ENCODE measurements at places on chromosomes 6 and 20.

DNA sequence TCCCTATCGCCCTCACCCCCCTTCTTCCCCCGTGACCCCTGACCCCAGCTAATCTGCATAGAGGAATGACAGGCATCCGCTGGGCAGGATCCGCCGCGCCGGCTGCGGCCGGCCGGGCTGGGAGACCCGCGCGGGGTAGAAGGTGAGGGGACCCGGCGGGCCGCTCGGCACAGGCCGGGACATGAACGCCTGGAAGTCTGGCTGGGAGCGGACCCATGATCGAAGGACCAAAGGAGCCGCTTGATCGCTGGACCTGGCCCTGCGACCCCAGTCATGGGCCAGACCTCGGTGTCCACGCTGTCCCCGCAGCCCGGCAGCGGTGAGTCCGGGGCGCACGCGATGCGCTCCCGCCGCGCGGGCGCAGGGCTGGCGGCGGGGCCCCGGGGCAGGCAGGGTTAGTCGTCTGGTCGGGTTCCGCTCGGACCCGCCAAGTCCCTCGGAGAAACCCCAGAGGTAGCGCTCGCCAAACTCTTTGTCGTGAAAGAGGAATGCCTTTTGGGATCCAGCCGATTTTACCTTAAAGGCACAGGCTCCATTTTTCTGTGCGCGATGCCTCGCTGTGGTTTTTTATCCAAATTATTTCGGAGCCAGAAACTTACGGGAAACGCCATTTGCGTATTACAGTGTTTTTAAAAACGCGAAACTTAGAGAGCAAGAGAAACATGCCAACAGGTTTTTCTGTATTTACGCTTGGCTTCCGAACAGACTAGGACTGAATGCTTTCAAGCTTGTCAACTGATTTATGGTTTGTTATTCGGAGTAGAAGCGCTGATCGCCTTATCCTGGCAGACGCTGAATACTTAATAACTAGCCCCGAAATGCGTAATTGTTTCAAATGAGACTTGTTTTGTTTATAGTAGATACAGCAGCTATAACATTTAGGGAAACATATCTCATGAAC lies at the start of gene PHACTR2:
PHACTR2 (plus strand) TSS at position 75 of the 901 bp plus-strand sequence; CDS start at position 274, 199 bp downstream.
- DNase-seq, result peak; percentile 50

GRCh38 chr20:50328996-50329898 lies 138.6 kb downstream of the CEBPB start:
- no peak for DNase-seq

- no peak for DNase-seq
Observed at GRCh38 chr6:39268721-39269120, 39.4 kb upstream of the KCNK5 start.

- no peak for DNase-seq
Observed at GRCh38 chr6:163667372-163668060, 253.0 kb downstream of the QKI start.

- DNase-seq, result no peak
Observed at GRCh38 chr6:44925100-44925739, 402.9 kb upstream of the RUNX2 start.

Measured in stimulated activated CD4-positive, alpha-beta T cell treated with anti-CD3 and anti-CD28 coated beads, TNF-alpha, amount 100 ng/mL, for 48 hours (primary cell).